ENCODE measurements at places on chromosomes 1 and 21. TPM values are rescaled to one million over a fixed set of nuclear protein-coding genes. Genes with fewer than 3 reads are reported as not detected.

- DNase-seq, result no peak
Observed at GRCh38 chr1:160863061-160863773, 530 bp upstream of the CD244 start.

GRCh38 chr1:34784751-34785221 lies 3.8 kb downstream of the GJB3 start:
- no peak for DNase-seq

DNA sequence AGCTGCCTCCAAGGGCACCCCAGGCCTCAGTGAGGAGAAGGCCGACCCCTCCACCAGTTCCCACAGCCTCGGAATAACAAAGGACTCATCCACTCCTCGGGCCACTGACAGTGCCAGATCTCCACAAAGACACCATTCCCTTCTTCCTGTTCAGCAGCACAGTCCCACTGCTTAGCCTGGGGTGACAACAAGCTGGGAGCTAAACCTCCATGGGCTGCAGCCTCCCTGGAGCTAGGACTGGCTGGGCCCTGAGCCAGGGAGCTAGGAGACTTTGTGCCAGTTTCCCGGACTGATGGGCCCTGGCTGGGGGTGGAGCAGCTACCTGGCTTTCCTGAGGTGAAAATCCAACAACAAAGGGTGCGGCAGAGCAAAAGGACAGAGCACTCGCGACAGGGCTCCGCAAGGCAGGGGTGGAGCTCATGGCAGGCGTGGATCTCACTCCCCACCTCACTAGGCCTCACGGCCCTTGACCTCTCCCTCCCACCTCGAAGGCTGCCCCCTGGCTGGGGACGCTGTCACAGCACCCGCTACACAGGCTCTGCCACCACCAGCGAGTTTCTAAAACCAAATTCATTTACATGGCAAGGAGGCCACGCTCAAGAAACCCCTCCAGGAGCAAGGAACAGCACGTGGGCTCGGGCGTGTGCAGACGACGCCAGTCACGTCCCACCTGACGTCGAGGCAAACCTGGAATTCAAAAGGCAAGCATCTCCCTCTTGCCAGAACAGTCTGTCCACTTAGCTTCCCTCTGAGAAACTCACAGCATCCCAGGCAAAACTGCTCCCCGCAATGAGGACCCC lies 13.8 kb downstream of the SLC35E2B start:
- no peak for DNase-seq

Gene OR2L5
- polyA plus RNA-seq, result not detected

DNA sequence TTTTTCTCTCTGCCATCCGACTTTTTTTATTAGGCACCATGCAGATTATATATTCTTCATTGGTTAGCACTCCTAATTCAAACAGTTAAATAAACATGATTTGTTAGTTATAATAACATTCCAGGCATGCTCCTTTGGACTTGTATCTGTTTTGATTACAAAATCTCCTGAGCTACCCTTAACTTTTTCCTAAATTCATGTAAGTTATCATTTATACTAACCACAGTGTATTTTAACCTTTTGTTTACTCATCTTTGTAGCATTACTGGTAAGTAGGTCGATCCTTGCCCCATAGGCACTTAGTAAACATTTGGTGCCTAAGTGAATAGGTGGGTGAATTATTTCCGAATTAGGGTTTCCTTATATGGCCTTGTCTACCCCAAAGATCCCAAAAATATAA lies 43.8 kb downstream of the MIER1 start:
- no peak for DNase-seq

Gene KIF17
- 2.7 TPM for polyA plus RNA-seq

DNA sequence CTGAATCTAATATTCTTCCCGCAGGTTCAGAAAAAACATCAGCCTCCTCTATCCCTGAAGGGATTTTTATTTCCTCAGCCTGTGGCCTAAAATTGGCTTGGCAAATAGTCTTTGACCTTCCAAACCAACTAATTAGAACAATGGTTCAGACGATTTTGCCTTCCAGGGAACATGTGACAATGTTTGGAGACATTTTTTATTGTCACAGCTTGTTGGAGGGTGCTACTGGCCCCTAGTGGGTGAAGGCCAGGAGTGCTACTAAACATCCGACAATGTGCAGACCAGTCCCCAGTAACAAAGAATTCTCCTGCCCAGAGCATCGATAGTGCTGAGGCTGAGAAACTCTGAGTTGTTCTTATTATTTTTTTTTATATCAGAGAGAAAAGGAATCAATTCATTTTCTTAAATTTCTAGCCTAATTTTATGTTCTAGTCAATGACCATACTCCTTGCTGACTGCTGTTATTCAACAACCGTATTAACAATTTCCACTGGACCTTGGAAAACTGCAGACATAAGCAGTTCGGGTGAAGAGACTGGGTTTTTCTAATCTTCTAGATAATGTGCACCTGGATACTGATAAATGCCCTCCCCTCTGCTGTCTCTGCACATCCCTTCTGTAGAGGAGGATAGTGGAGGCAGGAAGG lies 280.7 kb downstream of the LMX1A start:
- DNase-seq, result no peak

All from AG04450 (cell line).